ENCODE measurements at places on chromosomes 12 and 14.
A peak's percentile ranks its signal among the peaks of the same experiment; 100 is the strongest.

- DNase-seq = peak; percentile 2
Measured at GRCh38 chr14:34023824-34024767, 73.2 kb upstream of the EGLN3 start.

- DNase-seq = no peak
Measured at GRCh38 chr14:94630396-94630795, 18.2 kb downstream of the SERPINA3 start.

DNA sequence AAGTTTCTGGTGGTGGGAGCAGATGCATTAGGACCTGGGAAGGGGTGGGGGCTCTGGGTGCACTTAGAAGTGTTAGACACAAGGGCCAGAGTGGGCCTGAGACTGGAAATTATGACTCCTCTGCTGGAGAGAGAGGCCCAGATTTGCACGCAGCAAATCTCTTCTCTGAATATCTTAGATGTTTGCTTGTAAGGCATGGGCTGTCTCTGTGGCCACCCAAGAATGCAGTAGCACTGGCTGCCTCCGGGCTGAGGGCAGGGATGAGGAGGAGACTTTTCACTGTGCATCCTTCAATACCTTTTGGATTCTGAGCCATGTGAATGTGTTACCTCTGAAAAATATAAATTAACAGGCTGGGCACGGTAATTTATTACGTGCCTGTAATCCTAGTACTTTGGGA lies 14.0 kb upstream of the RABGGTA start:
- no peak for DNase-seq

DNA sequence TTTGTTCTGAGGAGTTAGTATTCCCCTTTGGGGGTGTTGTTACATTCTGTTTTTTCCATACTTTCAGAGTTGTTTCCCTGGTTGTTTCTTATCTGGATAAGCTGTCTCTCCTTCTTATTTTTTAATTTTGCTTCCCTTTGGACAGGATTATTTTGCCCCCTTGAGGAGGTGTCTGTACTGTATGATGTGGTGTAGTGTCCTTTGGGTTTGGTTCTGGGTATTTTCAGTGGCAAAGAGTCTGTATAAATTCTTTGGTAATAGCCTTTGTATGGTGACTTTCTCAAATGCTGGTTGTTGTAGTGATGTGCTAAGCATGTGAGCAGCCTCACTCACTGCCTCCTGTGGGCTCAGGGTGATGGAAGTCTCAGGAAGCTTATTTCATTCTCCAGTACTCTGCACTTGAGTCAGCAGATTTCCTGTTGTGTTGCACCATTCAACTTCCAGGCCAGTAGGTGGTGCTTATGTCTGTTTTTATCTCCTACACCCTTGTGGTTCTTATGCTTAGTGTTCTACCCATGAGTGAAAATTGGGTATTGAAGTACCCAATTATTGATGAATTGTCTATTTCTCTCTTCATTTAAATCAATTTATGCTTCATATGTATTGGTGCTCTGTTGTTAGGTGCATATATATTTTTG lies 103.3 kb upstream of the PMCH start:
- DNase-seq = peak; percentile 53

- no peak for DNase-seq
Measured at GRCh38 chr12:123011701-123012100, 31.2 kb downstream of the ARL6IP4 start.

GRCh38 chr14:63287666-63288483 lies 30.9 kb downstream of the GPHB5 start:
- DNase-seq = no peak

GRCh38 chr12:120738252-120739030 lies 12.8 kb downstream of the ACADS start:
- DNase-seq = no peak

DNA sequence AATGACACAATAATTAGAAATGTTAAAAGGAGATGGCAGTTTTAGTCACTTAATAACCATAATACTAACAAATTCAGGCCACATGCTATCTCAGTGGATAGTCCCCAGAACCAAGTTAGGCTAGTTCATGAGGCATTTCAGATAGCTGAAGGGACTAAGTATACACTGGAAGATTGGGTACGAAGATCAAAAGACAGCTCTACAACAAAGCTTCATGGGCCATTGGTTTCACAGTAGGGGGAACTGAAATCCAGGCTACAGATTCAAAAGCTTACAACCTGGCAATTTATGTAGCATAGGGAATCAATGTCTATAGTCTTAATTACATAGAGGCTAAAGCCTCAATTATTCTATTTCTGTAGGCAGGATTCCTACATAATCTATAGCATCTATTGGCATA lies 343.0 kb downstream of the RGS6 start:
- no peak for DNase-seq

DNA sequence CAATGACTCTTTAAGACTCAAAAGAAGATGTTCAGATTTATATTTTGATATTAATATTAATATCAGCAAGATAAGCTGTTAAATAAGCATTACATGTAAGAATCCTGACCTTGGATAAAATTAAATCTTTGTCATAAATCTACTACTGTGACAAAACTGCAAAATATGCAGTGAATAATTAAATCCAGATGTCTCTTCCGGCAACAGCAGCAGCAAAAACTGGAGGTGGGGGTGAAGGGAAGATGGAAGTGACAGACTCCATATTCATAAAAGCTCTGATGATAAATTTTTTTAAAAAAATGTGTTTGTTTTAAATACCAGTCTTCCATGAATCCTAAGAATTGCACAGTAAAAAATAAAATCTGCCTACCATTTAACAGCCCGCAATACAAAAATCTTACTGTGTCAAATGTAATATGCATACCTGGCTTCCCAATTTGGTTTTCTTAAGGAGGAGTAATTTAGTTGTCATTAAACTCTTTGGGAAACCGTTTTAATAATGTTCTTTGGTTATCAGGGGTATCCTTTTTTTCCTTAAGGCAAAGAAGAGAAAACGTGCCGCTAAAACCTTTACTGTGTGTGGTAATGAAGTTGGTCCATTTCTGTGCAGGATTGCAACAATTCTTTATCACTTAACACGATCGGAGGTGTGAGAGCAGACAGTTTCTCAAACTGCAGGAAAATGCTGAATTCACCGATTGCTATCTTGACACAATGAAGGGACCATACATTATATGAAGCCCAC lies 478.2 kb downstream of the DIO2 start:
- no peak for DNase-seq

DNA sequence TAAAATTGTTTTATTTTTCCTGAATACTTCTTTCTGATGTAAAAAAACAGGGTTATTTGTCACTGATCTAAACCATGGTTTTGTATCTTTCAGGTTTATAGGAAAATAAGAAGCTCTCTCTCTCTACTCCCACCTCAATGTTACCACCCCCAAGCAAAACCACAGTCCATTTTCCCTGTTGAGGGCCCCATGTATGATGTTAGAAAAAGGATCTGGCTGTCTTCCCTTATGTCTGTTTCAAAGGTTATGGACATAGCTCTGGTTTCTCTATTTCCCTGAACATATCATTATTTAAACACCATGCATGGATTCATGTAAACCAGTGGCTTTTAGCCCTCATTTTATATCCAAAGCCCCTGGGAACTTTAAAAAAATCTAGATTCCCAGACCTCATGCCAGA lies 649.0 kb upstream of the TBX3 start:
- DNase-seq = no peak

GRCh38 chr12:54522243-54522642 lies 24.7 kb downstream of the NCKAP1L start:
- no peak for DNase-seq

GRCh38 chr14:50099335-50099734 lies 17.0 kb downstream of the VCPKMT start:
- DNase-seq = peak; percentile 37

DNA sequence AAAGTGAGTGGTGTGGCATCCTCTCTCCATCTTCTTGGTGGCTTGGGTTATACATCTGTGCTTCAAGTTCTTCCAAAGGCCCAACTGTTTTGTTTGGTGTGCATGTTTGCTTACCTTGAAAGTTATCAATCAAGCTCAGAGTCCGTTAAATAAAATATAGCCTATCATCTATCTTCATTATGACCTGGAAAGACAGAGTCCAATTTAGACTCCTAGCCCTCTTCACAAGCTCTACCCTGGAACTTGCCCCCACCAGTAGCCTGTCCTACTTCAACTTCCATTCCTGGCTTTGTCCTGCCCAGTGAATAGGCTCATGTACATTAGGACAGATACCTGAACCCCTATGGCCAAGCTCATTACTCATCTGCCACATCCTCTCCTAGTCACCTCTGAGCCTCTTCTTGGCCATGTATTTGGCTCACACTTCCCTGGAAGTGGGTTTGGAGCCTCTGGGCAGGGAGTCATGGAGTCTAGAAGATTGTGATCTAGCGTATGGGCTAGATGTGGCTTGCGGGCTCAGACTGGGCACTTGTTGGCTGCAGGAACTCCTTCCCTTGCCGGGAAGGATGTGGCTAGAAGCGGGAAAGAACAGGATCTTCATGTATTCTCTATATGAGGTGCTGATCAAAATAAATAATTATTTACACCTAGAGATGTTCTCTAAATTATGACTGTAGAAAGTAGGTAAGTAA lies 6.4 kb upstream of the SSTR1 start:
- no peak for DNase-seq

- no peak for DNase-seq
Measured at GRCh38 chr12:7190268-7191055, 976 bp downstream of the PEX5 start.

GRCh38 chr14:106347890-106348755 lies 821.7 kb downstream of the TMEM121 start:
- DNase-seq = no peak

DNA sequence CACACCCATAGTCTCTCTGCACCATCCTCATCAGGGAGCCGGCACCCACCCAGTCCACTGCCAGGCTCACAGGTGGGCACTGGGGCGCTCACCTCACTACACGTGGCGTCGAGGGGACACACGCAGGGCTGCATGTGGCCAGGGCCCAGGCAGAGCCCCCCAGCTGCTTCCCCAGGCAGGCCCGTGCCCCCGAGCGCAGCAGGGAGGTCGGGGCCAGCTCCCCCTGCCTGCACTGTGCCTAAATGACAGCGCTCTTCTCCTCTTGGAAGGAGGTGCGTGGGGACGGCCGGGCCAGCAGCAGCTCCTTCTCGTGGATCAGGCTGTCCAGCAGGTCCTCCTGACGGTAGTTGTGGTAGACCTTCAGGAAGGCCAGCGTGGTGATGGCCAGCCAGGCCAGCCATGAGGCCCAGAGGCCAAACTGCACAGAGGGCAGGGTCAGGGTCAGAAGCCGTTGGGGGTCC lies 11.3 kb downstream of the TMEM179 start:
- no peak for DNase-seq

DNA sequence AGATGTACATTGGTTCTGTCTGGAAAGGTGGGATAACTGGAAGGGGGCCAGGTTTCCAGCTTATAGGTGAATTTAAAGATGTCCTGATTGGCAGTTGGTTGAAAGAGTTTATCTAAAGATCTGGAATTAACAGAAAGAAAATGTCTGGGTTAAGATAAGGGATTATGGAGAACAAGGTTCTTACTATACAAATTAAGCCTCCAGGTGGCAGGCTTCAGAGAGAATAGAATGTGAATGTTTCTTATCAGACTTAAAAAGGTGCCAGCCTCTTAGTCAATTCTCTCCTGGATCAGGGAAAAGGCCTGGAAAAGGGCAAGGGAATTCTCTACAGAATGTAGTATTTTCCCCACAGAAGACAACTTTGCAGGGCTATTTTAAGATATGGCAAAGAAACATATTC lies 53.1 kb downstream of the CNTN1 start:
- DNase-seq = peak; percentile 4

DNA sequence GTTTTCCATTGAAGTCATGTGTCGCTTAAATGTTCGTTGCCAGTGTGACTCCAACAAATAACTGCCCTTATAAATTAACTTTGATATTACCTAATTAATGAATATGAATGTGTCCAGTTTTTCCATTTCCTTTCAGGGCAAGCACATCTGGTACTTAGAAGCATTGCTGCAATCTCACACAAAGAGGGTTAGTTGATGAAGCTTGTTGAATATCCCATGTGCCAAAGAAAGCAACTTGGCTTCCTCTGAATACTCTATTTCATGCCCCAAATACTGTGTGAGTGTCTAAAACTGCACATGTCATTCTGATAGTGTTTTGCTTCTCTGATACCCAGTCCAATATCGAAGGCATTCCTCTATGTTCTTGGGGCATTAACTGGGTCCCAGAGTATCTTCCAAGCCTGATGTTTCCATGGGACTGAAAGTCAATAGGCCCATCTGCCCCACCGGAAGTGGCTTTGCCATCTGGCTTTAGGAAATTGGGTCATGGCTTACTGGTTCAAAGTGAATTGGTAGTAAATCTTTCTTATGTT lies 75.8 kb upstream of the CNTN1 start:
- no peak for DNase-seq

DNA sequence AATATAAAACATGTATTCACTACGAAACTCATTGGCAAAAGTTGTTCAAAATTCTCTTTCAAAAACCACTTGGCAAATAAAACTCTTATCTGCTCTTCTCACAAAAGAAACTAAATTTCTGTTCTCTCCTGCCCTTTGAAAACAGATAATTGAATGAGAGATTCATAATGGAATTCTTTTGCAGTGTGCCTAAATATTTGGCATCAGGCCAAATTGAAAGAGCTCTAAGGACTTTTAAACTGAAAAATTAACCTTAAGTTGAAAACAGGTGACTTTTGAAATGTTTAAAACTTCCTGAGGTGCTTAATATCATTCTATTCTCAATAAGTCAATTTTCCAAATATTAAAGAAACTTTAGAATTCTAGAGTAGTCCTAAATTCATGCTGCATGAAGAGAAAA lies 136.4 kb downstream of the FSCB start:
- no peak for DNase-seq

DNA sequence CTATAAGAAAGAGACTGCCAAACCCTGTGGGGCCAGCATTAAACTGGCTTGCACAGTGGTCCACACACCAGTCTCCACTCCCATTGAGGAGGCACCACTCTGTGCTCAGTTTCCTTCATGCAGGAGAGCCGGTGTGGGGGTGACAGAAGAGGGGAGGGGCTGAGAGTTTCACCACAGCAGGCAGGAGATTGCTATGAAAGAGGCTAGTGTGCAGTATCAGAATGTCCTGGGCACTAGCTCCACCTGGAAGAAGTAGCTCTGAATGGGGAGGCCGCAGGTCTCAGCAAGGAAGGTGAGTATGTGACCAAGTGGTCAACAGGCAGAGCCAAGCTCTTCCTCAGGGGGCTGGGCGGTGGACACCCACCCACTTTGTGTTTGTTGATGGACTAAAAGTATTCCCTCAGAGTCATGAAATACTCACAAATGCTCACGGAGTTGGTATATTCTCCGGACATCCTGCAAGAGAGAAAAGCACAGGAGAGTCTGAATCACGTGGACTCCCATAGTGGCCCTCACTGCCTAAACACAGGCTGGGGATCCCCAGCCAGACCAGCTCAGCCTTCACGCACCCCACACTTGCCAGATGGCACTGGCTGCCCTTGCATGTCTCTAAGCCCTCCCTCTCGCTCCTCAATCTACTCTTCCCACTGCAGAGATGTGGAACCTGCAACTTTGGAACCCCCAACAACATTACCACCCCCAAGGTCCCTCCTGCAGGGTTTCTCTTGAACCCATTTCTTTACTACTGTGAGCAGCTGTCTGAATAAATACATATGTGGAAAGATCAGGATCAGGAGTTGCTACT lies 7.8 kb upstream of the KRT72 start:
- no peak for DNase-seq
